CD4-positive, alpha-beta T cell (primary cell): ENCODE measurements at places on chromosomes 12 and 14. TPM values are rescaled to one million over a fixed set of nuclear protein-coding genes. Genes with fewer than 3 reads are reported as not detected.

DNA sequence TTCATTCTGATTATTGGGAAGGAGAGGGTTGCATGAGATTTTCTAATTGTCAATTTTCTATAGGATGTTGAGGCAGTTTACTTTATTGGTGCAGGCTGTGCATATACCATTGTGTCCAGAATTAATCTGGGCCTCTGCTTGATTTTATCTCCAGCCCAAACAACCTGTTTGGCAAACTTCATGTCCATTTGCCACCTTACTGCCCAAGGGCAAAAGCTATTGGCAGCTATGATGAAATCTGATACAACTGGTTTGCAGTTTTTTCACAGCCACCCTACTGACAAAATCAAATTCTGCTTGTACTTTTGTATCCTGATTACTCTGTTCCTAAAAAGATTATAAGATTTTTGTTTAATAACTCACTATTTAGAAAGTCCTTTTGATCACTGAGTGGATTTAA is 789.2 kb upstream of the FBXO33 start:
- DNase-seq, result no peak

The OR4N2 gene
- not detected for total RNA-seq

- DNase-seq, result no peak
These were observed 71.7 kb downstream of the TPH2 start for GRCh38 chr12:72010356-72010755.

DNA sequence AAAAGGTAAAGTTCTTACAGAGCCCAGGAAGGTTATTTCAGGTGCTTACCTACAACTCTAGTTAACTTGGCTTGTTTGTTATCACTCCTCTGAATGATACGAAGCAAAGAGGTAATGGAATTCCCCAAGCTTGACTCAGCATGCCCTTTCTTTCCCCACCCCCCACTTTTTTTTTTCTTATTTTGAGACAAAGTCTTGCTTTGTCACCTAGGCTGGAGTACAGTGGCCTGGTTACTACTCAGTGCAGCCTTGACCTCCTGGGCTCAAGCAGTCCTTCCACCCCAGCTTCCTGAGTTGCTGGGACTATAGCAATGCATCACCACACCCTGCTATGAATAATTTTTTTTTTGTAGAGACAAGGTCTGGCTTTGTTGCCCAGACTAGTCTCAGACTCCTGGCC is 17.1 kb upstream of the YBX3 start:
- no peak for DNase-seq

The GPR137C gene
- 0.08 TPM for total RNA-seq

The LMNTD1 gene
- total RNA-seq, result not detected

DNA sequence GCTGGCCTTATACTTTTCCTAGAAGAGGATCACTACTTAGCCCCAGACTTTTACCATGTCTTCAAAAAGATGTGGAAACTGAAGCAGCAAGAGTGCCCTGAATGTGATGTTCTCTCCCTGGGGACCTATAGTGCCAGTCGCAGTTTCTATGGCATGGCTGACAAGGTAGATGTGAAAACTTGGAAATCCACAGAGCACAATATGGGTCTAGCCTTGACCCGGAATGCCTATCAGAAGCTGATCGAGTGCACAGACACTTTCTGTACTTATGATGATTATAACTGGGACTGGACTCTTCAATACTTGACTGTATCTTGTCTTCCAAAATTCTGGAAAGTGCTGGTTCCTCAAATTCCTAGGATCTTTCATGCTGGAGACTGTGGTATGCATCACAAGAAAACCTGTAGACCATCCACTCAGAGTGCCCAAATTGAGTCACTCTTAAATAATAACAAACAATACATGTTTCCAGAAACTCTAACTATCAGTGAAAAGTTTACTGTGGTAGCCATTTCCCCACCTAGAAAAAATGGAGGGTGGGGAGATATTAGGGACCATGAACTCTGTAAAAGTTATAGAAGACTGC is 1.5 kb downstream of the MGAT2 start:
- no peak for DNase-seq

GRCh38 chr12:109247831-109248654 is 61.0 kb downstream of the FOXN4 start:
- DNase-seq, result no peak

- no peak for DNase-seq
These were observed 42.0 kb downstream of the SH2B3 start for GRCh38 chr12:111447571-111448265.

- DNase-seq, result no peak
These were observed 623 bp upstream of the TSPAN8 start for GRCh38 chr12:71158361-71158882.

The HOXC4 gene
- total RNA-seq, result not detected

DNA sequence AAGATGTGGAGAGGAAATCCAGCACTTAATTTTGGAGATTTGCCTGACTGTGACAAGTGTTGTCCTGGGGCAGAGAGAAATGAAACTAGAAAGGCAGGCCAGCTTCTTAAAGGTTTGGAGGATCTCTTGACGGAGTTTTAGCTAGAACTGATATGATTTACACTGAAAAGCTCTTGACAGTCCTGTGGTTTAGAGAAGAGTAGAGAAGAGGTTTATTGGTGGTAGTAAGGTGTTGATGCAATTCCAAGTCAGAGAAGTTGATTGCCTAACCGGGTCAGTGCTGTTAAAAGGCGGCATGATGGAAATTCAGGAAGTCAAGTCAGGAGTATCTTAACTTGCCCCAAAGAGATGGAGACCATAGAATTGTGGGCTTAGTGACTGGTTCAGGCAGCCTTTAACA is 89.0 kb upstream of the TRAF3 start:
- no peak for DNase-seq

DNA sequence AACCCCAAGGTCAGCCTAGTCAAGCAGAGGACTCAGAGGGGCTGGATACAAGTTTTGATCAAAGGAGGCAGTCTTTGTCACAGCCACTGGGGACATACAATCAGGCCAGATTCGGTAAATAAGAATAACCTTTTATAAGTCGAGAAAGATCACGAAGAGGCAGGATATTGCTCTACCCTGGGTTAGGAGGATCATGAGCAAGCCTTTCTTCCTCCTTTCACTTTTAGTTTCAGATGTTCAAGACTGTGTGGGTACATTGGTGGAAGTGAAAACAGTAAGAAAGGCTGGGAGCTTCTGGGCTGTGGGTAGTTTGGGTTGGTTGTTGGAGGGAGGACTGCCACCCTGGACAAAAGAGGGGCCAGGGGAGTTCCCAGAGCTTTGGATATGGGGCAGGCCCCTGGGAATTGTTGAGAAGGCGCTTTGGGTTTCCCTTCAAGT is 127.7 kb downstream of the SNAPC1 start:
- no peak for DNase-seq

The C12orf50 gene
- total RNA-seq, result not detected

The GLIPR1L1 gene
- not detected for total RNA-seq

The FAIM2 gene
- not detected for total RNA-seq

The TMPRSS12 gene
- not detected for total RNA-seq

- no peak for DNase-seq
These were observed 318.5 kb downstream of the ALG10 start for GRCh38 chr12:34340534-34341361.

GRCh38 chr14:93960774-93961438 is 15.5 kb downstream of the ASB2 start:
- no peak for DNase-seq

The CCDC184 gene
- total RNA-seq, result 1.0 TPM

DNA sequence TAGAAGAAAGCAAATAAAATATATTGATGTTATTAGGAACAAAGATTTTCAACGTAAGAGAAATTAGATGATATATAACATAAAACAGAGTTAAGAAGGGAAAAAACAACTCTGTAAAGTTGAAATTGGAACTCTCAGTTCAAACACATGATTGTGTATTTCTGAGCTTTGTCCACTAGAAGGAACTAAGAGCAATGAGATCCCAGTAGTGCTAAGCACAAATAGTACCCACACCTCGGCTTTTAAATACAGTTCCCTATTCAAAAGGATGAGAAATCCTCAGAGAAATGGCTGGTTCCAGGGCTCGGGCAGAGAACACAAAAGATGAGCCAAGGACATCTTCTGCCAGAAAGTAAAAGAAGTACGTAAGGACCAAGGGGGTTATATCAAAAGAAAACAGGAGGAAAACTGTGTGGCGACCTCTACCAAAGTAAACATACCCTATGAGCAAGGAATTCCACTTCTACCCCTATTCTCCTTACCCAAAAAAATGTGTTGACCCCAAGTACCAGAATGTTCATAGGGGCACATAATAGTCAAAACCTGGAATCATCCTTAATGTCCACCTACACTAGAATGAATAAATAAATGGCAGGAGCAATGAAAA is 96.6 kb downstream of the SPTSSA start:
- DNase-seq, result no peak

DNA sequence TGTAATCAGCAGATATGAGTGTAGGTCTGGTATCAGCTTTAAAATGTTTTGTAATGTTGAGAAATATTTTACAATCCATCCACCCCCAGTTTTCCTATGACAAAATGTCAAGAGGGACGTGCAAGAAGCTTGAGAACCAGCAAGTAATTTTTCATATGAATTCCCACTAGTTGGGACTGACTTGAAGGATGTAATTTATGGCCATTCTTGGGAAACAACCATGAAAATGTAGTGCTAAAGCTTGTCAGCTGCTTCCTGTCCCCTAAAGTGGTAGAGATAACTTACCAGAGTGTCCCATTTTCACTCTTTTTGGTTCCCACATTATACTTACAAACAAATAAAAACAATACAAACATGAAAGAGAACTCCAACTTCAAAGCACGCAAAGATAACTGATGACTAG is 63.9 kb downstream of the RERG start:
- no peak for DNase-seq

The TCL1B gene
- not detected for total RNA-seq

The KRT3 gene
- total RNA-seq, result not detected

- DNase-seq, result no peak
These were observed 40.5 kb downstream of the RASSF3 start for GRCh38 chr12:64650762-64651161.

- no peak for DNase-seq
These were observed 47.5 kb downstream of the CD163L1 start for GRCh38 chr12:7396418-7396817.

The RD3L gene
- total RNA-seq, result not detected

- DNase-seq, result no peak
These were observed 8.7 kb downstream of the KLRC4 start for GRCh38 chr12:10400829-10401228.
